ENCODE measurements at places on chromosomes 7 and 10.

GRCh38 chr7:158957510-158957906 lies 101.2 kb downstream of the DYNC2I1 start:
- no peak for DNase-seq

- no peak for DNase-seq
Measured at GRCh38 chr10:76778914-76779795, 858.5 kb downstream of the KCNMA1 start.

DNA sequence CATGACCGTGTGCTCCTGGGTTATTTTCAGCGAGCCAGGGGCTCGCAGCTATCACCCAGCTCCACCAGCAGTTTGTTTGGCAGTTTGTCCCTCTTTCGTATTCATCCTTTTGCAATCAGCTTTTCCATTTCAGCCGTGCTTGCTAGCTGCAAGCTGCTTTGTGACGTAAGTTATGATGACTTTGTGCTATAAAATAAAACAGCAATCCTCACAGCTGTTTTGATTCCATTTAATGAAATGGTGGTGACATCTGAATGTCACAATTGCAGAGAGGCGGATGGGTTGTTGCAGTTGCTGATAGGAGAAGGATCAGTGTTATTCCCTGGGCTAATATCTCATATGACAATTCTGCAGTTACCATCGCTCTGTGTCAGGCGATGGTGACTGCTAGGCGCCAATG lies 251.7 kb downstream of the SNX10 start:
- DNase-seq = no peak

- DNase-seq = no peak
Measured at GRCh38 chr7:111006040-111006439, 84.9 kb upstream of the LRRN3 start.

- DNase-seq = no peak
Measured at GRCh38 chr10:7526017-7526400, 115.2 kb upstream of the SFMBT2 start.

DNA sequence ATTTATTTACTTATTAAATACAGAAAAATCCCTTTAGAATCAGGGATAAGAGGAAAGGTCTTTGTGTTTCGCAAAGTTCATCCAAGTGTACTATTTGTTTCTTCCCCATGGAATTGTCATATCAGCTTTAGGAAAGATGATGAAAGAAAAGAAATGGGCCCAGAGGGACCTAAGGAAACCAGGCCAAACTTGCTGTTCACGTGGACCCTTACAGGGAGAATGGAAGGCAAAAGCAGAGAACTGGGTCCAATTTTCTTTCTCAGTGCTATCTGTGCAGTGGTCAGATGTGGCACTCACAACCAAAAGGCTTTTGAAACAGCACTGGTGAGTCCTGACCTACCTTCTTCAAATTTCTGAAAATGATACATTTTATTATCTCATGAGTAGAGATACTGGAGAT lies 53.6 kb upstream of the FAM133B start:
- DNase-seq = no peak

DNA sequence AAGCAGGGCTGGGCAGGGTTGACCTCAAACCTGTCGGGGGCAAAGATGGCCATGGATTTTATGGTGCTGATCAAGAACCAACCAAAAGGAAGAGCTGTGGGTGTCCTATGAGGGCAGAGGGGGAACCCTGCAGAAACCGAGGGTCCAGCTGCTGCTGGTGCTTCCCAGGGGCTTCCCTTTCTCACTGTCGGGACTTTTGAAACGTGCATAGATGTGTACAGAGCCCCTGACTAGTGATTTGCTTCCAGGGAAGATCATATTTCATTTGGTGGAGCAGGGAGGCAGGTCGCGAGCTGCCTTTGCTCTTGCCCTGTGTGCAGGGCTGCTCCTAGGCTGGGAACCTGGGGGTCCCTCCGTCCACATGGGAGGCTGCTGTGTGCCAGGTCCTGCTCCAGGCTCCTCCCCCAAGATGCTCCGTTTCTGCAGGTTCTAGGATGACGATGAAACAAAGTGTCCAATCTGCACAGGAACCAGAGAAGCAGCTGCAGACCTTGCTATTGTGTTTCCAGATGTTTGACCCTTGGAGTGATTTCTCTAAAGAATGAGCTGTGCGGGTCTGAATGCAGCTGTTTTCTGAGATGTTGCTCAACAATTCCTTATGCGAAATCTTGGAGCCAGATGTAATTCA lies 9.4 kb upstream of the INPP5A start:
- peak; percentile 7 for DNase-seq

- peak; percentile 78 for DNase-seq
Measured at GRCh38 chr10:110872145-110872983, 636 bp downstream of the PDCD4 start.

DNA sequence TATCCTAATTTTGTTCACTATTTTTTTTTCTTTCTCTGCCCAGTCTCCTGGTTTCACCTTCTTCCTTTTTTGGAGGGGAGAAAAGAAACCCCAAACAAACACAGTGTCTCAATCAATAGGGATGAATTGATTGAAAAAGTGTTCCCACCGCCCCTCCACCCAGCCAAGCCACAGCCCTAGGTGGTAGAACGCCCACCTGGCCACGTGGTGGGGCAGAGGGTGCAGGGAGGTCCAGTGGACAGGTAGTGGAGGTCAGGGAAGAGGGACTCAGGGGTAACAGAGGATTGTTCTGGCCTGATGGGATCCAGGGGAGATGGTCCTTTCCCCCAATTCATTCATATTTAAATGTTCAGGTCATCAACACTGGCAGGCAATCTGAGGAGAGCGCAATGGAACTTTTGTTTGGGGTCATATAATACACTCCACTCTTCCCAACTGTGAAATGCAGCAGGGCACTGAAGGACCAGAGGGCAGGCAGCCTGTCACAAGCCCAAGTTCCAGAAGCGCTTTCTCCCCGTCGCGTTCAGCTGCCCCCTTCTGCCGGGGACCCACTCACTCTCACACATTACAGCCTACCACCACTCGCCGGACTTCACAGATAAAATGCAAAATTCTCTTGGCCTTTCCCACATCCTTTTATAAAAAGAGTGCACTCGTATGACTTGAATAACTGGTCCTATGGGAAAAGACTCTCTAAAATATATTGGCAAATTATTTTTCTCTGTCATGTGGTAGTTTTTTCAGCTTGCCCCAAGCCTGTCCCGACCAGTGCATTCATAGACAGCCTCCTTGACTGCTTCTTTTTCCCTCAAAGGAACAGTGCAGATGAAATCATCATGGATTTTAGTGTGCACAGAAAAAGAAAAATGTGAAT lies 1.6 kb downstream of the INHBA start:
- DNase-seq = no peak

- no peak for DNase-seq
Measured at GRCh38 chr7:14762561-14762960, 140.0 kb downstream of the DGKB start.

DNA sequence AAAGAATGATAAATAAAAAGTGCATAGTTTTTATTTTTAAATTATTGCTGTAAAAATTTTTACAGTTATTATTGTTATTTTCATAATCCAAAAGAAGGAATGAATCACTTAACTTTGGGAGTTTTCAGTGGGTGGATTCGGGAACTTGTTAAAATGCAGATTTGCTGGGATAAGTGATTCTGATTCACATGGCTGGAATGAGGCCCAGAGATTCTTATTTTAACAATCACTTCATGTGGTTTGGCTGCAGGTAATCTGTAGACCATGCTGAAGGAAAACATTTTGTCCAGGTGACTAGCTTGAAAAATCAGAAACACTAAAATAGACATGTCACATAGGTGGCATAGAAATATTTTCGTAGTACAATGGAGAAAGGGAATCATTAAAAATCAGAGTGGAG lies 13.9 kb downstream of the CROT start:
- no peak for DNase-seq

GRCh38 chr7:305410-306151 lies 15.6 kb downstream of the FOXL3 start:
- DNase-seq = no peak

DNA sequence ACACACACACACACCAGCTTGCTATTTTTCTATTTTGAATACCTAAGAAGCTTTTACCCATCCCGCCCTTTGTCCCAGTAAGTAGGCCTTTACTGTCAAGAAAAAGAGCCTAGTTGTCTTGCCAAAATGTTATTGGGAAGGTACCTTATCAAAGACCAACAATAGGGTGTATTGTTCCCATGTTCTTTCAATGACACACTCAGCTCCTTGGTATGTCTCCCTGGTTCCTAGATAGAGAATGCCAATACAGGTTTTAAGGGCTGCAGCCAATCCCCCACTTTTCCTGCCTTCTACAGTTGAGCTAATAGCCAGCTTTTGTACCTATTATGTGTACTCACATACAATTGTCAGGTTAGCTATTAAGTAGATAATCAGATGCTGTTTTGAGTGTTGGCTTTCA lies 92.0 kb upstream of the LRRTM3 start:
- DNase-seq = no peak

- DNase-seq = peak; percentile 29
Measured at GRCh38 chr10:83871187-83872081, 267.9 kb upstream of the GHITM start.

GRCh38 chr10:4721999-4722753 lies 103.8 kb upstream of the AKR1E2 start:
- DNase-seq = no peak

DNA sequence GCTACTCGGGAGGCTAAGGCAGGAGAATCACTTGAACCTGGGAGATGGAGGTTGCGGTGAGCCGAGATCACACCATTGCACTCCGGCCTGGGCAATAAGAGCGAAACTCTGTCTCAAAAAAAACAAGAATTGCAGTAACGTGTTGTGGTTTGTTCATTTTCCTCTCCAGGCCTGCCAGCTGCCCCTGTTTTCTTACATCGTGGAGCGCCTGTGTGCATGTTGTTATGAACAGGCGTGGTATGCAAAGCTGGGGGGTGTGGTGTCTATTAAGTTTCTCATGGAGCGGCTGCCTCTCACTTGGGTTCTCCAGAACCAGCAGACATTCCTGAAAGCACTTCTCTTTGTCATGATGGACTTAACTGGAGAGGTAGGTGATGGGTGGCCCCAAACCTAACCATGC lies 52.1 kb downstream of the TRRAP start:
- DNase-seq = no peak

DNA sequence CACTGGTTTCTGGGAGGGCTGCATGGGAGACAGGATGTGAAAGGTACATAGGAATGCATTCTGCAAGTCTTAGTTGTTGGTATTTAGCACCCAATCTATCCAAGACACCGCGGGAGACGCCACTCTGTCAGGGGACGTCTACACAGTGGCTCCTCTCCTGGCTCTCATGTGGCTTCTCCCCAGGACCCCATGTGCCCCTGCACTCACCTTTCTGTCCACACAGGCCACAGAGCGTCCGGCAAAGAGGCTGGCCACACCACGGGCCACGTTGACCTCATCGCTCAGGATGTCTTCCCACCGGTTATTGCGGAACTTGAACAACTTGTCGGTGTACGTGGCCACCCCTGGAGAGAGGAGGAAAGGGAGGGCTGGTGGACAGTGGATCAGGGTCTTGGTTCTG lies 73.4 kb downstream of the GOLGA7B start:
- no peak for DNase-seq

GRCh38 chr10:19169041-19169440 lies 120.4 kb downstream of the MALRD1 start:
- DNase-seq = no peak

DNA sequence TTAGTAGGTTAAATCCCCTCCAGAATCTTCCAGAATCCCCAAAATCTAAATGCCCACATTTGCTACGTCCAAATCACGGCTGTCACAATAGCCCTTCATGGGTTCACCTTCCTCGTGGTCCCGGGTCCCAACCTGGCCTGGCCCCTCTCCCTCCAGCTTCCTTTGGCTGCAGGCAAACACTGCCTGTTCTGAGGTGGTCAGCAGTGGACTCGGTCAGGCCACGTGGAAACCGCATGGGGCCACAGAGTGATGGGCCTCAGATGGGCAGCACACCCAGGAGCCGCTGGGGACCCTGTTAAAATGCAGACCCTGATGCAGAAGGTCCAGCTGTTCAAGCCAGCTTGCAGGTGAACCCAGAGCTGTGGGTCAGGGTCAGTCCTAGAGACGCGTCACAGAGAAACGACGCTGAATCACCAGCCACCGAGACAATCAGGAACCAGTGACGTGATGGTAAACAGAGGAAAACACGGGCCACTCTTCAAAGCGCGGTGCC lies 588.6 kb downstream of the DNAJB6 start:
- DNase-seq = peak; percentile 4

DNA sequence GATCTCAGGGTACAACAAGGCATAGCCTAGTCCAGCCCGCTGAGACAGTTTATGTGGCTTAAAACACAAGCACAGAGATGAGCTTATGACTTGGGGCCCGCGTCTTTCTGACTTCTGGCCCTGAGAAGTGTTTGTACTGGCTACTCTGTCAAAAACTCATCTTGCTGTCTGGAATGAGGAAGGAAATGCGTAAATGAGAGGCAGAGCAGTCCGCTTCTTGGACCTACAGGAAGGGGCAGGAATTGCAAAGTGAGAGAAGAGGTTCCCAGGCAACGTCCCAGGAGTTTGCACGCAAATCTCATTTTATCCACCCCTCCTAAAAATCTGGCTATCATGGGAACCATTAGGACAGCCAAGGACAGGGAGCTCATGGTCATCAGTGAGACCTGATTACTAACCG lies 5.5 kb downstream of the ANXA11 start:
- no peak for DNase-seq

GRCh38 chr7:129804890-129805719 lies 147.7 kb downstream of the UBE2H start:
- DNase-seq = no peak

DNA sequence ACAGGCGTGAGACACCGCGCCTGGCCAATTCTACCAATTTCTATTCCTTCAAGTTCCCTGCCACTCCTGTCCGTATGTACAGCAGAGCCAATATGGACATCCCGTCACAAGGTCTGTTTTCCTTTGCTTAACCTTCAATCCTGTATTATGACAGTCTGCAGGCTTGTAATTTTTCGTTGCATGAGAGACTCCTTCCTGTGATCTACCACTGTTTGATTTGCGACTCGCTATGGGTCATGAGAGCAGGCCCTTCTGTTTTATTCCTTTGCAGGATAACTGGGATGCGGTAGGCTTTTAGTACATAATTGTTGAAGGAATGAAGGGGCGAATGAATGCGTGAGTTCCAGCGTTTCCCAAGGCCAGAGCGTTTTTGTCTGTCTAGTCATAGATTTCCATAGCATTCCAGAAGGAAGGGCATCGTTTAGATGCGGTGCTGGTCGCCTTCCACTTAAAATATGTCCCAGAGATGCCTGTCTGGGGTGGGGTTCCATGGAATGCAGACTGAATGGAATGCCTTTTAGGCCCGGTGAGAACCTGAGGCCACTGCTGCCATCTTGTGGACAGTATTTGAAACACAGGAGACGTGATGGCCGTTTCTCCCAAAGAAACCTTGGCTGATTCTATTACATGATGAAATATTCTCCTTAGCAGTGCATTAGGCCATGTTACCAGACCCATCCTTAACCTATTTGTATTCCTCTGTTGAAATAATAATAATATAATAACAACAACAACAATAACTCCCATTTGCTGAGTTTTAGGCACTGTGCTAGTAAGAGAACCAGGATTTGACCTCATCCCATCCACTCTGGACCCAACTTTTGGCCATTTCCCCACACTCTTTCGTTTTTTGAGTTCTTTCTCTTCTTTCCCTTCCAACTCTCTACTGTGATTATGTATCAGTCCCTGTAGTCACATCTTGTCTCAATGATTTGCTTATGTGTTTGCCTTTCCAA lies 193.2 kb downstream of the MYOF start:
- peak; percentile 35 for DNase-seq

- DNase-seq = no peak
Measured at GRCh38 chr10:108230478-108231170, 1066.1 kb upstream of the SORCS1 start.

GRCh38 chr7:66145400-66146104 lies 30.9 kb downstream of the CRCP start:
- DNase-seq = no peak

- no peak for DNase-seq
Measured at GRCh38 chr10:131845505-131846239, 55.1 kb upstream of the PPP2R2D start.
